ENCODE measurements at places on chromosomes 5 and 9. TPM values are rescaled to one million over a fixed set of nuclear protein-coding genes. Genes with fewer than 3 reads are reported as not detected.
A peak's percentile ranks its signal among the peaks of the same experiment; 100 is the strongest.

- DNase-seq, result no peak
- H3K4me3 ChIP-seq, result no peak overlapping the region
- no peaks in the 10 kb centered on the region for H3K27me3 ChIP-seq
- no peaks in the 10 kb centered on the region for H3K4me1 ChIP-seq
- no peaks in the 10 kb centered on the region for H3K36me3 ChIP-seq
Observed at GRCh38 chr5:6812091-6812490, 98.9 kb downstream of the TENT4A start.

DNA sequence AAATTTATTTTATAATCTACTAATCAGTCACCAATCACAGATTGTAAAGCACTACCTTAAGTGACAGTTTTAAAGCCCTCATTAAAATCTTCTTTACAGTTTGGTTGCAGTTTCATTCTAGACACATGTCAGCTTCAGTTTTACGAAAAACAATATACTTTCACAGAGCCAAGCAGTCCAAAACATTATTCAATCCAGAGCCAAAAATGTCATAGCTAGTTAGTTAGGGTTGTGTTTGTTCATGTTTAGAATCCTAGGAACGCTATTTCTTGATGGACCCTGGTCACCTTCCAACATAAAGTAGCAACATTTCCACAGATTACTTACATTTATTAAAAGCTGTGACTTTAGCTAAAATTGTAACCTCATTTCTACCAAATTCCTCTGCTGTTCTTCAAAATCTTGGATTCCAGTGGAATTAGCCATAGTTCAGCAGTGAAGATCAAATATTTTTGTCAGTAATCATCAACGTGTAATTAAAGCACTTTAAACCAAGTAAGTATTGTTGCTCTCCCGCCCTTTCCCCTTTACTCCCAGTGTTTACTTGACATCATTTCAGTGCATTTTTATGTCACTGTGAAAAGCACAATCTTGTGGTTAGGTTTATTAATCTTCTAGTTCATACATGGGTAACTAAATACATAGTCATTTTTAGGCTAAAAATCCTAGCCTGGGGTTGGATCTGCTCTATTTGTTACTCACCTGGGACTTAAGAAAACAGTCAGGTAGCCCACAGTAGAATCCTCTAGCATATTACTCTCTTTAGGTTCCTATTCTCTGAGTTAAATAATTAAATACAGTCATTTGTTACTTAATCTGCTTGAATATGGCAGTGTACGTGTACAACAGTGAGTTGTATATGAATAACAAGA, 74.3 kb downstream of the NIPBL start:
- H3K4me1 ChIP-seq, result peaks cover 57% of the 10 kb centered on the region
- H3K27ac ChIP-seq, result peak overlapping the region; percentile 44
- DNase-seq, result peak; percentile 78
- H3K4me3 ChIP-seq, result peak overlapping the region; percentile 58
- no peaks in the 10 kb centered on the region for H3K27me3 ChIP-seq

Gene ANXA6
- 409 TPM for total RNA-seq

DNA sequence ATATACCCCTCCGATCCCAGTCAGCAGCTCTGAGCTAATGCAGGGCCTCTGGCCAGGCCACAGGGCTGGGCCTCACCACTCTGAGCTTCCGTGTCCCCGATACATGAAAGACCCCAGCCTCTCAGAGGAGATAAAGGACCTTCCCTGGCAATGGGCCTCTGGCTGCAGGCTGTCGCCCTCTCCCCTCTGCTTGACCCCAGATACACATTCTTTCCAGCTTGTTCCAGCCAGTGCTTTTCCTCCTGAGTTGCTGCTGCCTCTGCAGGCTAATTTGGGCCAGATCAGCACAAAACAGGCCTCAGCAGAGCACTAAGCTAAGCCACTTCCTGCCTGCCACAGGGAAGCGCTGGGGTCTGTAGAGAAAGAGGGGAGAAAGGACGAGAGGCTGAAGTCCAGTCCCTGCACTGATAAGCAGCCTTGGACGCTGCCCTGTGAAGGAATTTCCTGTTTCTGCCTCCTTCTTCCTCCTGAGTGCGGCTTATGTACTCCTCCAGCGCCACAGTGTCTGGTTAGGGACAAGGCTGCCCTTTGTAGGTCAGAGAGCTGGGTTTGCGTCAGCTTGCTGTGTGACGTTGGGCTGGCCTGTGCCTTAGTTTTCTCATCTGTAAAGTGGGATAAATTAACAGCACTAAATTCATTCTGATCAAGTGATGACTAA, 73.0 kb upstream of the IL17B start:
- H3K36me3 ChIP-seq, result no peaks in the 10 kb centered on the region
- peak overlapping the region; percentile 93 for H3K27ac ChIP-seq
- no peak overlapping the region for H3K4me3 ChIP-seq
- peaks cover 63% of the 10 kb centered on the region for H3K4me1 ChIP-seq
- DNase-seq, result peak; percentile 43
- H3K27me3 ChIP-seq, result no peaks in the 10 kb centered on the region

- peaks cover 13% of the 10 kb centered on the region for H3K4me1 ChIP-seq
- H3K36me3 ChIP-seq, result no peaks in the 10 kb centered on the region
- no peak overlapping the region for H3K4me3 ChIP-seq
- H3K27me3 ChIP-seq, result no peaks in the 10 kb centered on the region
Observed at GRCh38 chr5:74934949-74935751, 69.0 kb upstream of the FAM169A start.

DNA sequence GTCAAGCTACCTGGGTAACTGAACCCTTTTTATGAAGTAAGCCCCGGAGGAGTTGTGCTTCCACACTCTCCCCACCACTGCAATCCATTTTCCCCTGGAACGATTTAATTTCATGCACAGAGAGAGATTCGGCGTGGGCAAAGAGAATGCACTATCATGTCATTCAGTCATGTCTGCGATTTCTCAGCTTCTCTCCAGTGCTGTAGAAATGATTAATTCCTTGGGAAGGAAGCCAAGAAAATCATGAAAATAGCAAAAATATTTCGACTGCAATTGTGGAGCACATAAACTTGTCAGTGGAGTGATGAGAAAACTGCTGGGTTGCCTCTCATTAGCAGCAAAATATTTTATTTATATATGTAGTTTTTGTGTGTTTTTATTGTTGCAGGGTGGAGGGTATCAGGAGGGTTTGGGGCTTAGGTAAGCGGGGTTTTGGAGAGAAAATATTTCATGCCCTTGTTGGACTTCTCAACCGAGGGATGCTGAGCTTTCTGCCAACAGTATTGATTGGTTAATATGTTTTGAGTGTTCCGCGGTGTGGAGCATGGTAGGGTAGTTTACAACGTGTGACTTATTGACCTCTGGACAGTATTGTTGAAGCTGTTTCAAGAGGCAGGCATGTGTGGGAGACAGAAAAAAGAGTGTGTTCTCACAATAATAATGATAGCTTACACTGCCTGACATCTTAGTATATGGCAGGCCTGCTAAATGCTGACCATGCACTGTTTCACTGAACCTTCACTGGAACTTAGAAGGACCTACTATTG, 69.3 kb downstream of the SGCD start:
- DNase-seq, result peak; percentile 75
- no peak overlapping the region for H3K4me3 ChIP-seq
- peaks cover 21% of the 10 kb centered on the region for H3K4me1 ChIP-seq
- H3K27me3 ChIP-seq, result no peaks in the 10 kb centered on the region
- peak overlapping the region; percentile 18 for H3K27ac ChIP-seq
- no peaks in the 10 kb centered on the region for H3K36me3 ChIP-seq

- H3K27me3 ChIP-seq, result no peaks in the 10 kb centered on the region
- H3K27ac ChIP-seq, result no peak overlapping the region
- H3K36me3 ChIP-seq, result no peaks in the 10 kb centered on the region
- no peaks in the 10 kb centered on the region for H3K4me1 ChIP-seq
- no peak overlapping the region for H3K4me3 ChIP-seq
Observed at GRCh38 chr5:22238047-22238446, 615.1 kb downstream of the CDH12 start.

DNA sequence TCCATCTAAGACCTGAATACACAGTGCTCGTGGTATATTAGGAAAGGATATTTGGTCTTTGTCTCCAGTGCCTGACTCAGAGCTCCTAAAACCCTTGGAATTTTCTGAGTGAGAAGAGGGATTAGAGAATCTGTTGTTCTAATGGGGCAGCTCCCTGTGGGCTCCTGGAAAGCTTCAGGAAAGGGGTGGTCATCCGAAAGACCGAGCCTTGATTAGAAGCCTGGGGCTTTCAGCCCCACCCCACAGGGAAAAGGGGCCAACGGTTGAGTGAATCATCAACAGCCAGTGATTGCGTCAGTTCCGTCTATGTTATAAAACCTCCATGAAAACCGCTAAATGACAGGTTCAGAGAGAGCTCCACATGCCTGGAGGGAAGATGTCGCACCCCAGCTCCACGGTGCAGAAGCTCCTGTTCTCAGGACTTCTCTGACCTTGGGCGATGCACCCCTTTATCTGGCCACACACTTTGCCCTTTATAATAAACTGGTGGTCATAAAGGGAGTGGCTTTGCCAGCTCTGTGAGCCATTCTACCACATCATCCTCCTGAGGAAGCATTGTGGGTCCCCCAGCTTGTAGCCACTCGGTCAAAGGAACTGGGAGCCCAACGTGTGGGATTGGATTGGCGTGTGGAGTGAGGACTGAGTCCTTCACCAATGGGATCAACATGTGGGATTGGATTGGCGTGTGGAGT, 71.0 kb upstream of the ICE1 start:
- H3K36me3 ChIP-seq, result no peaks in the 10 kb centered on the region
- no peak for DNase-seq
- no peaks in the 10 kb centered on the region for H3K4me1 ChIP-seq
- peaks cover 9% of the 10 kb centered on the region for H3K27me3 ChIP-seq

Gene PCDHAC2
- total RNA-seq, result not detected

- H3K36me3 ChIP-seq, result no peaks in the 10 kb centered on the region
- peaks cover 17% of the 10 kb centered on the region for H3K4me1 ChIP-seq
- peak overlapping the region; percentile 80 for H3K4me3 ChIP-seq
- H3K27ac ChIP-seq, result peak overlapping the region; percentile 62
- H3K27me3 ChIP-seq, result no peaks in the 10 kb centered on the region
Observed at GRCh38 chr5:37249815-37250164, 614 bp upstream of the CPLANE1 start.

GRCh38 chr5:83665631-83666030, 55.0 kb downstream of the HAPLN1 start:
- no peaks in the 10 kb centered on the region for H3K36me3 ChIP-seq
- no peak overlapping the region for H3K27ac ChIP-seq
- DNase-seq, result no peak
- H3K4me1 ChIP-seq, result no peaks in the 10 kb centered on the region

Gene OTP
- total RNA-seq, result not detected

DNA sequence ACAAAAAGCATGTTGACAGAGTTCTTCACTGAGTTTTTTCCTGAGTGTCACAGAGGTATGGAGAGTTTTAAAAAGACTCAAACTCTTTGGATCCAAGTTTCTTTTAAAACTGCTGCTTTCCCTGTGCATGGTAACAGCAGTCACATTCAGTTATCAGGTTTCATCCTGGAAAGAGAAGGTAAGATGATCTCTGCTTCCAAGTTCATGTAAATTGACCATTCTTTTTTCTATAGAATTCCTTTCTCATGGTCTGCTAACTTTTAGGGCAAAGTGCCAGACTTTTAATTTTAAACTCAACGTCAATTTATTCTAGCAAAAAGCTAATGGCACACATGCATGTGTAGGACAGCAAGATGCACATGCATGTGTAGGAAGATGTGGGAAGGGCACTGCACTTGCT, 52.5 kb upstream of the PRLR start:
- no peaks in the 10 kb centered on the region for H3K36me3 ChIP-seq
- no peak overlapping the region for H3K4me3 ChIP-seq
- peaks cover 19% of the 10 kb centered on the region for H3K4me1 ChIP-seq
- DNase-seq, result no peak

DNA sequence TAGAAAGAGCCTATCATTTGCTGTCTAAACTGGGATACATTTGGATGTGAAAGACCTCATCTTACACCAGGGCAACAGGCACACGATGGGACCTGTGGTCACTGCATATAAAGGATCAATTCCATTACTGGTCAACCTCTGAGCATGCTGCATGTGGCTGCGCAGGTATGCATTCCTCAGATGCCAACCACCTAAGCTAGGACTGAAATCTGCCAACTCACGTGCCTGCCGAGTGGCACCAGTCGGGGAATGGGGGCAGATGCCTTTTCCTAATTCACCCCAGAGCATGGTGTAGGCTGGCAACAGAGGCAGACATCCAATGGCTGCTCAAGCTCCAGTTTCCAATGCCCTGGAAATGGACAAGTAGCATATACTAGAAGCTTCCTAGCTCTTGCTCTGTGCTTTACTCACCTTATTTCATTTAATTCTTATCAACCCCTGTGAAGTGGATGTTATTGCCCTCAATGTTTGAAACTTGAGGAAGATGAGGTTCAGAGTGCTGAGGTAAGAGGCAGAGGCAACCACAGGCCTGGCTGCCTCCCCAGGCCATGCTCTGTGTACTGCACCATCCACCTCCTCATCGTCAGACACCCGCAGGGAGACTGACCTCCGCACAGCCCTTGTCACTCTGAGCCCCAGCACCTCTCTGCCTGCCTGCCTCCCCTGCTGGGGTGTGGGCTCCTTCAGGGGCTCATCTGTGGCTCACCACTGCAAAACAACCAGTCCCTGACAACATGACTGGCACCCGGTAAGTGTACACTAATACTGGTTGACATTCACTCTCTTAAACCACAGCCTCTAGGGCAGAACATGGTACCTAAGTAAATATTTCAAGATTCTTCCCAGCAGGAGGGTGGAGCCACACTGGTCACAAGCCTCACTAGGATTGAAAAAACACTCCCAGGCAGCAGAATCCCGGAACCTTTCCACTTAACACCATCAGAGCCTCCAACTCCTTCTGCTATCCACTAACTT, 228.5 kb downstream of the CRB2 start:
- H3K27me3 ChIP-seq, result no peaks in the 10 kb centered on the region
- DNase-seq, result no peak
- H3K36me3 ChIP-seq, result no peaks in the 10 kb centered on the region
- no peak overlapping the region for H3K4me3 ChIP-seq
- no peaks in the 10 kb centered on the region for H3K4me1 ChIP-seq
- no peak overlapping the region for H3K27ac ChIP-seq

Gene DMRT3
- total RNA-seq, result not detected

DNA sequence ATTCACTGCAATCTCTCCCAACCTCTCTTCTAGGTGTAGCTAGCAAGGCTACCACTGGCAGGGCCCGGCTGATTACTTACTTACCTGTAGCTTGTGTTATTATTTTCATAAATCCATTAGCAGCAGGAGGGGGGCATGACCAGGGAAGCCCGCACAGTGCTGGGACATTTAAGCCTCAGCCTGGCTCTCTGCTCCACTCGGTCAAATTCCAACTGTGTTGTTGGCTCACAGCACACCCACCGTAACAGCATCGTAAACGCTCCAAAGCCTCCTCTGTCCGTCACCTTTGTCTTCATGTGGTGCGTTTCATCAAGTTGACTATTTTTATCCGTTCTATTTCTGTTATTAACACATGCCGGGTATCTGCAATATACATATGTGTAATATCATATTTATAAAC, 264.7 kb downstream of the NSG2 start:
- no peak overlapping the region for H3K4me3 ChIP-seq
- no peaks in the 10 kb centered on the region for H3K36me3 ChIP-seq
- no peaks in the 10 kb centered on the region for H3K4me1 ChIP-seq
- H3K27me3 ChIP-seq, result peaks cover 20% of the 10 kb centered on the region
- H3K27ac ChIP-seq, result no peak overlapping the region

Gene SLC28A3
- not detected for total RNA-seq

Gene CD274
- 4.3 TPM for total RNA-seq

- DNase-seq, result no peak
- peaks cover 65% of the 10 kb centered on the region for H3K36me3 ChIP-seq
- peak overlapping the region; percentile 95 for H3K27ac ChIP-seq
- no peaks in the 10 kb centered on the region for H3K27me3 ChIP-seq
Observed at GRCh38 chr9:18800579-18800978, 232.4 kb downstream of the SAXO1 start.

GRCh38 chr9:13791816-13792215, 512.3 kb upstream of the MPDZ start:
- no peak for DNase-seq
- peaks cover 6% of the 10 kb centered on the region for H3K4me1 ChIP-seq
- H3K27me3 ChIP-seq, result peaks cover 3% of the 10 kb centered on the region
- no peak overlapping the region for H3K4me3 ChIP-seq

Data from GM23248 (cell line).